NCI-H1436 (cell line): ENCODE measurements at places on chromosomes 12 and 14.

DNA sequence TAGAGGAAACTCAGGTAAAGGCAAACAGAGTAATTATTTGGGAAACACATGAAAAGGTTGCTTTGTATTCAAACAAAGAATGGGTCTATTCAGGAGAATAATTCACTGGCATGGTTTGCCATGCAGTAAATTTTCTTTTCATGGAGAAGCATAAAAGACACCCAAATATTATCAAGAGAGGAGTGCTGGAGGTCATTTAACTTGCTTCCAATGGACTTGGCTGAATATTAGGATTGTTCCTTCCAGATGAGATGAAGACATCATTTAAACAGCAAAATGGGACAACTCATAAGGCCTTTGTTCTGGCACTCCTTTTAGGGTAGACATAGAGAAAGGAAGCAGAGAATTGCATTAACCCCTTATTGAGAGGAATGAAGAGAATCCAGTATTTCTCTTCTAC lies 38.7 kb downstream of the WIF1 start:
- DNase-seq, result no peak

GRCh38 chr14:77867476-77867875 lies 67.6 kb downstream of the ADCK1 start:
- DNase-seq, result no peak

GRCh38 chr14:72631401-72631800 lies 262.5 kb downstream of the DPF3 start:
- DNase-seq, result no peak

DNA sequence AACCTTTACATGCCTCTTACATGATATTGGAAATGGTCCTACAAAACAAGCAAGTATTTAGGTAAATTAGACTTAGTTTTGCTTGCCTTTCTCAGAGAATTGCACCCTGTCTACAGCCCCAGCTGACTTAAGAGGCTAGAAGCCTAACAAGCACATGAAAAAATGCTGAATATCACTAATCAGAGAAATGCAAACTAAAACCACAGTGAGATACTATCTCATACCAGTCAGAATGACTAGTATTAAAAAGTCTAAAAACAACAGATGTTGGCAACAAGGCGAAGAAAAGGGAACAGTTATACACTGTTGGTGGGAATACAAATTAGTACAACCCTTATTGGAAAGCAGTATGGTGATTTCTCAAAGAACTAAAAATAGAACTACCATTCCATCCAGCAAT lies 103.8 kb downstream of the EGLN3 start:
- no peak for DNase-seq

DNA sequence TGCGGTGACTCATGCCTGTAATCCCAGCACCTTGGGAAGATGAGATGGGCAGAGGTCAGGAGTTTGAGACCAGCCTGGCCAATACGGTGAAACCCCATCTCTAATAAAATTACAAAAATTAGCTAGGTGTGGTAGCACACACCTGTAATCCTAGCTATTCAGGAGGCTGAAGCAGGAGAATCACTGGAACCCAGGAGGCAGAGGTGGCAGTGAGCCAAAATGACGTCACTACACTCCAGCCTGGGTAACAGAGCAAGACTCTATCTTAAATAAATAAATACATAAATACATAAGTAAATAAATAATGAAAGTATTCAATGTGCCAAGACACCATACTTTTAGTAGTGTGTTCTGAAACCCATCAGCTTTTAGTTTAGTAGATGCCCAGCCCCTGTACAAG lies 308.1 kb upstream of the FLRT2 start:
- no peak for DNase-seq
